Right lobe of liver (tissue), 6 donors: ENCODE measurements at places on chromosomes 7 and 10. TPM values are rescaled to one million over a fixed set of nuclear protein-coding genes. Genes with fewer than 3 reads are reported as not detected.
A peak's percentile ranks its signal among the peaks of the same experiment; 100 is the strongest.

The C10orf105 gene
- total RNA-seq = not detected

The OPALIN gene
- total RNA-seq = not detected

- DNase-seq = no peak
Measured at GRCh38 chr10:92153-92552, 43.1 kb upstream of the TUBB8 start.

GRCh38 chr10:101781655-101781983 is 1.6 kb downstream of the NPM3 start:
- DNase-seq = no peak

The CLCN1 gene
- not detected for total RNA-seq

- no peak for DNase-seq
Measured at GRCh38 chr7:149682038-149682437, 91.3 kb downstream of the ZNF467 start.

The MRPS24 gene
- 73.7 TPM for total RNA-seq

The MET gene
- 36.8 TPM for total RNA-seq

The CRCP gene
- total RNA-seq = 23.2 TPM

DNA sequence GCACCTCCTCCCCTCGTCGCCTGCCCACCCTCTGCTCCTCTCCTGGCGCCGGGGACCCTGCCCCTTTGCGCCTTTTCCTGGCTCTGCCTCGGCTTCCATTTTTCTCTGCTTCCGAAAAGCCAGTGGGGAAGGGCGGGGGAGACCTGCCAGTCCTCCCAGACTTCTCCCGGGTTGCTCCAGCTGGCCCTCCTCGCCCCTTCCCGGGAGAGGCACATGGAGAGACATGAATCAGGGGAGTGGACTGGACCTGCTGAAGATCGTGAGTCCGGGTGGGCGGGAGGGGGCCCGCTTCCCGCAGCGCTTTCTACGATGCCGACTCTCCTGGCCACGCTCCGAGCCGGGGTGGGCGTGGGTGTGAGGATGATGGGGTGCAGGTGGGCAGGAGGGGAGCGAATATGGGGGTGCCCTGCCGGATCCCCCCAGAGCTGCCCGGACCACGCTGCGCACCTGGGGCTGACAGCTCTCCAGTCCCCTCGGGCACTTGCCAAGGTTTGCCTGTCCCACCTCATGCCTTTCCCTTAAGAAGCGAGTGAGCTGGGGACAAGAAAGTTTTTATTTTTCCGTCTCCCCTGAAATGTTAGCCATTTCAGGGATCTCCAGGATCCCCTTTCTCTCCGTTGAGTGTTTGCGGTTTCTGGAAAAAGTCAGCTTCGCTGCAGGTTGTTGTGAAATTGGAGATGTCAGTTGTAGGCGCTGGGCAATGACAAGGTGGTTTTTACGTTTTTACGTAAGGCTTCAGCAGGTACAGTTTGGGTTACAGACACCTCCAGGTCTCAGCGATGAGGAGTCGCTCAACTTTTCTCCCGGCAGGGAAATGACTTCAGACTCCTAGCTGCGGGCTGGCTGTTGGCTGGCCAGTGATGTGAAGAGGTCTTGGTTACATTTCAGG is 977 bp downstream of the CACNB2 start:
- DNase-seq = no peak

- DNase-seq = peak; percentile 80
Measured at GRCh38 chr7:1175967-1176851, 16.2 kb upstream of the ZFAND2A start.

DNA sequence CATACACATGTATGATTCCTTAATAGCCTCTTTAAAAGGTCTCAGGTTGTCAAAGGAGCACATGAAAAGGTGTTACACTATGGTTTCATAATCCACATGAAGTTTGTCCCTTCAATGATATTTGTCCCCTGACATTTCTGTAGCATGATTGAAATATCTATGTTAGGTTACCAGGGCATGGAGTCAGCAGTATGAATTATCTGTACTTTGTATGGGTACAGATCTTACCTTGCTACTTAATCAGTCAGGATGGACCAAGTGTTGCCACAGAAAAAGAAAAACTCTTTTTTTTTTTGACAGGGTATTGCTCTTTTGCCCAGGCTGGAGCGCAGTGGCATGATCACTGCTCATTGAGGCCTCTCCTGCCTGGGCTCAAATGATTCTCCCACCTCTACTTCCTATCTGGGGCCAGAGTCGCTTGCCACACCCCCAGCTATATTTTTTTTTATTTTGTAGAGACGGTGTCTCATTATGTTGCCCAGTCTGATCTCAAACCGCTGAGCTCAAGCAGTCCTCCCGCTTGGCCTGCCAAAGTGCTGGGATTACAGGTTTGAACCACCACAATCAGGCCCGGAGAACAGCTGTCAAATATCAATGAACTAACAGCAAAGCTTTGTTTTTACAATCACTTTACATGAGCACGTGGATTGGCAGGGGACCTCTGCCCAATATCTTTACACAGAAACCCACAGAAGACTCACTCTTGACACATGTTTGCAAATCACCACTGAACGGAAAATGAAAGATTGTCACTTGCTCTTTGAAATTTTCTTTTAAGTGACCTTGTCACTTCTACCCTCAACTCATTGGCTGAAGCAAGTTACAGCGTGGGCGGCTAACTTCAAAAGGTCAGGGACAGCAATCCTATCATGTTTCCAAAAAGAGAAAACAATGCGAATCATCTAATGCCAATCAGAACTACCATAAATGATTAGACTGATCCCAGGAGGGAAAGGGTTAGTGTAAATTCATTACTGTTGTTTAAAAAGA is 140.2 kb downstream of the PRKG1 start:
- no peak for DNase-seq

DNA sequence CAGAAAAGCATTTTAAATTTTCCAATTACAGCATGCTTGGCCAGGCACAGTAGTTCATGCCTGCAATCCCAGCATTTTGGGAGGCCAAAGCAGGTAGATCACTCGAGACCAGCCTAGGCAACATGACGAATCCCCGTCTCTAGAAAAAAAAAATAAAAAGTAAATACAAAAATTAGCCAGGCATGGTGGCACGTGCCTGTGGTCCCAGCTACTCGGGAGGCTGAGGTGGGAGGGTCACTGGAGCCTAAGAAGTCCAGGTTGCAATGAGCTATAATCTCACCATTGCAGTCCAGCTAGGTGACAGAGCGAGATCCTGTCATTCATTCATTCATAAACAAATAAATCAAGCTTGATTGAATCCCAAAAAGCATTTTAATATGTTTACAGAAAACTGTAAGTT is 234.9 kb downstream of the PARD3 start:
- no peak for DNase-seq

GRCh38 chr10:86388119-86388704 is 21.6 kb upstream of the GRID1 start:
- no peak for DNase-seq

DNA sequence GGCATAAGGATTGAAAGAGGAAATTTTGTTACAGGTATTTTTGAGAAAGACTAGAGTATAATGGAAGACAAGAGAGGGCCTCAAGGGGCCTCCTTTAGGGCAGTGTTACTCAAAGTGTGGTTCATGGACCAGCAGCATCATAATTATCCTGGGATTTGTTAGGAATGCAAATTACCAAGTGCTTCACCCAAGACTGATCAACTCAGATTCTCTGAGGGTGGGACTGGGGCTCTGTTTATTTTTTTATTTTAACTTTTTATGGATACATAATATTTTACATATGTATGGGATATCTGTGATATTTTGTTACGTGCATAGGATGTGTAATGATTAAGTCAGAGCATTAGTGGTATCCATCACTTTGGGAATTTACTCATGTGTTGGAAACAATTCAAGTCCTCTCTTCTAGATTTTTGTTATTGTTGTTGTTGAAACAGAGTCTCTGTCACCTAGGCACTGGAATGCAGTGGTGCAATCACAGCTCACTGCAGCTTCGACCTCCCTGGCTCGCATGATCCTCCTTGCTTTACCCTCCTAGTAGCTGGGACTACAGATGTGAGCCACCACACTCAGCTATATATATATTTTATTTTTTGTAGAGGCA is 2.2 kb upstream of the KCTD7 start:
- DNase-seq = no peak

DNA sequence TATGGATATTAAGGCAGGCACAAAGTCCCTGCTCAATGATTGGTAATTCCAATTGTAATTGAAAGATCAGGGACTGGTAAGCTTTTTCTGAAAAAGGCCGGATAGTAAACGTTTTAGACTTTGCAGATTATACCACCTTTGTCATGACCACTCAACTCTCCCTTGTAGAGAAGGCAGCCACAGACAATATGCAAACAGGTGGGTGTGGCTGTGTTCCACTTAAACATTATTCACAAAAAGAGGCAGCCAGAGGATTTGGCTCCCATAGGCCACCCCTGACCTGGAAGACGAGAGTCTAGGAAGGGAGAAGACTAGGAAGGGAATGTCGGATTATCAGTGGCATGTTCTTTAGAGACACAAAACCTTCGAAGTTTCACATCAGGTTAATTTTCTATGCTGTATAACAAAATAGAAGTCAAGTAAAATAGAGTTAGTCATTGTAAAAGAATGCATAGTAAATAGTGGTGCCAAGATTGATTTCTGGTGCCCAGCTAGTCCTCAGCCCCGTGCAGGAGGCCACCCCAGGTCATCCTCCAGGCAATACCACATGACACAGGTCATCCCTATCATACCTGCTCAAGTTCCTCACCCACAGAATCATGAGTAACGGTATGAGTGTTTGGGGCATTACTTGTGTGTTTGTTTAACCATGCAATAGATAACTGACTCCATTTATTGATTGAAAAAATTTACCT is 193.8 kb downstream of the PLPP4 start:
- no peak for DNase-seq

DNA sequence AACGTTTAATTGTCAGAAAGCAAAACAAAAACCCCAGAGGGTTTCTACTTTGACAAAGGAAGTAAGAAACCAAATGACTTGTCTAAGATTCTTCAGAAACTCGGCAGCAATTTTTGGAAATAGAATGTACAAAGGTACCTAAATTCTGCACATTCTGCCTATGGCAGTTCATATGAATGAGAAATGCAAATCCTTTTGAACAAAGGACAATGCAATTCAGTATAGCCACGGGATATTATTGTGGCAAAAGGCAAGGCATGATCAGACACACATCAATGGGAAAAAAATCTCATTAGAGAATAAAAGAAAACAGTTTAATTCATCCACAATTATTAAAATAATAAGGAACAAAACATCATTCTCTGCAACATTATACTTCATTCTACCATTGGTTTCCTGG is 93.4 kb downstream of the SEMA3C start:
- no peak for DNase-seq

The DRGX gene
- total RNA-seq = not detected

- peak; percentile 40 for DNase-seq
Measured at GRCh38 chr10:132521466-132522102, 16.0 kb upstream of the INPP5A start.

The LHPP gene
- 25.0 TPM for total RNA-seq

DNA sequence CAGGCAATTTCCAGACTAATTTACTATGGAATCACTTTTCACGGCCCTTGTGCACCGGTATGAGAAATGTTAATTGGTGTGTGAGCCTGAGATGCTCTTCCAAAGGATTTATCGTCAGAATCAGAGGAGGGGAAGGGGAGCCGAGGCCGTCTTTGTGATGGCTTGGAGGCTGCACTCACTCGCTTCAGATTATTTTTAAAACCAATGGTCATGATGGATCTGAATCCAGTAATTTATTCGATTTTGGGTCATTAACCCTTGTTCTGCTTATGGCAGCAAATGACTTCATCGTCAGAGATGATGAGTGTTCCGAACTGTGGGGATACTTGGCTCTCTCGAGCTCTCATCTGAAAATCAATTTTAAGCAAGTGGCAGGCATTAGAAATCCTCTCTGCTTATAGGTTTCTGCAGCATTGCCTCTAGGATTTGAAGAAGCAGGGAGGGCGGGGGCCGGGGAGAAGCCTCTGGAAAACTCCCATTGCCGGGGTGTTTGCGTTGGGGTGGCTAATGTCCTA is 576.3 kb downstream of the LRMDA start:
- DNase-seq = no peak

GRCh38 chr10:121296378-121296777 is 301.9 kb downstream of the FGFR2 start:
- no peak for DNase-seq

- peak; percentile 5 for DNase-seq
Measured at GRCh38 chr7:102042016-102042656, 224.7 kb downstream of the CUX1 start.

DNA sequence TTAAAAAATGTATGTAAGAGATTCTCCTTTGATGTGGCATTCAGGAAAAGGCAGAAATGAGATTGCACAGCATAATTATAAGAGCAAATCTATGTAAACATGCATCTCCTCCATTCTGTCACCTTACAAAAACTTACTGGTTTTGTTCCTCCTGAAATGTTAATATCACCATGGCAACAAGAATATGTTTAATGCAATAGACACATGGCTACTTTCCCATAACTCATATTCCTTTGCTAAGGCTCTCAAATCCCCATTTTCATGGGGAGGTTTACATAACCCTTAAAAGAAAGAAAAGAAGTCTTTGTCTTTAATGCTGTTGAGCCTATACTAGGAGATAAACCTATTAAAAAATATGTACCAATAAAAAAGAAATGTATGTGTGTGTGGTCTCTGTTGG is 136.2 kb downstream of the ANK3 start:
- DNase-seq = no peak

- no peak for DNase-seq
Measured at GRCh38 chr7:1590476-1590875, 20.6 kb upstream of the PSMG3 start.

The CALML3 gene
- total RNA-seq = not detected

GRCh38 chr10:130987401-130987800 is 324.1 kb downstream of the TCERG1L start:
- no peak for DNase-seq

DNA sequence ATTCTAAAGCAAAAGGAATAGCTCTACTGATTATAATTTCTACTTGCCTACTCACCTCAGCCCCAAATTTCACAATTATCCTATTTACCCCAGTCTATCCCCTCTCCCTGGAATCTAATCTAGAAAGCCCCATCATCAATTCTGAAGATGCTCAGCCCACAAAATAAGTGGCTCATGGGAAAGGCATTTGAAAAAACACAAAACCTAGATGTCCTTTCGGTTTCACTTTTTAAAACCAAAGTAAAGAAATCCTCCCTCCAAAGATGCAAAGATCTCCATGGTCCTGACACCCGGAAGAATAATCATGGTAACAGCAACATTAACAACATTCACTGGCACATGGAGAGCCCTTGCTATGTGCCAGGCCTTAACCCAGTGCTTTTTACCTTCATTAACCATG is 224.8 kb downstream of the FGFR2 start:
- DNase-seq = no peak

- DNase-seq = no peak
Measured at GRCh38 chr10:34319197-34319846, 495.8 kb downstream of the PARD3 start.

DNA sequence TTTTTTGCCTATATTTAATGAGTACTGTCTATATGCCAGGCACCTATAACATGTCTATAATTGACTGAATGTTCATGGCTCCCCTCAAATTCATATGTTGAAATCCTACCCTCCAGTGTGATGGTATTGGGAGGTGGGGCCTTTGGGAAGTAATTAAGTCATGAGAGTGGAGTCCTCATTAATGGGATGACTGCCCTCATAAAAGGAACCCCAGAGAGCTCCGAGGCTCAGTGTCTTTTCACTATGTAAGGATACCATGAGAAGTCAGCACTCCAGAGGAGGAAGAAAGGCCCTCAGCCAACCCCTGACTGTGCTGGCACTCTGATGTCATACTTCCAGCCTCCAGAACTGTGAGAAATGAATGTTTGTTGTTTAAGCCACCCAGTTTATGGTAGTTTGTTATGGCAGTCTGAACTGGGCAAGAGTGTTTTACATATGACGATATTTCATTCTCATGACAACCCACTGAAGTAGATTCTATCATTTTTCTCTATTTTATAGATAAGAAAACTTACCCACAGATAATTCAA is 61.1 kb upstream of the PCGF5 start:
- no peak for DNase-seq
